ENCODE measurements at places on chromosomes 5 and 9.

GRCh38 chr5:91474201-91474600 lies 91.1 kb upstream of the ARRDC3 start:
- peak; percentile 39 for DNase-seq

DNA sequence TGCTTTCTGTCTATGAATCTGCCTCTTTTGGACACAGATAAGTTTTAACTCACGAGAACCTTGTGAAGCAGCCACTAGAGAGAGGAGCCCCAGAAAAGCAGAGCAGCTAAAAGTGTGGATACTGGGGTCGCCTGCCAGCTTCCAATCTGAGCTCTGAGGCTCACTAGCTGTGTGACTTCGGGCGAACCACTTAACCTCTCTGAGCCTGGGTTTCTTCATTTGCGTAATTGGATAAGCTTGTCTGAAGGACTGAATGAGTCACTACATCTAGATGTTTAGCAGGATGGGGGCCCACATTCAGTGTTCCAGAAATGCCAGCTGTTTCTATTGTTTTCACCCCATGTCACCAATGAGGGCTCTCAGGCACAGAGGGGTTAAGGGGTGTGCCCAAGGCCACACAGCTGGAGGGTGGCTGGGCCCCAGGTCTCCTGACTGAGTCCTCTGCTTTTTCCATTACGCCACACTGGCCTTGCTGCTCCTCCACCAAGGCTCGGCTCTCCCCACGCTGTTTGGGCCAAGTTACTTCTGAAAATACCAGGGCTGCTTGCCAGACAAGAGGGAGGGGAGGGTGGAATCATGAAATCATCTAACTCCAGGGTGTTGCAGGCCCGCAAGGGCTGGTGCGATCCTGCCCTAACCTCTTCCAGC lies 36.2 kb downstream of the SH3PXD2B start:
- DNase-seq, result peak; percentile 99

- DNase-seq, result no peak
Measured at GRCh38 chr5:141869040-141869439, 9.2 kb downstream of the PCDH1 start.

DNA sequence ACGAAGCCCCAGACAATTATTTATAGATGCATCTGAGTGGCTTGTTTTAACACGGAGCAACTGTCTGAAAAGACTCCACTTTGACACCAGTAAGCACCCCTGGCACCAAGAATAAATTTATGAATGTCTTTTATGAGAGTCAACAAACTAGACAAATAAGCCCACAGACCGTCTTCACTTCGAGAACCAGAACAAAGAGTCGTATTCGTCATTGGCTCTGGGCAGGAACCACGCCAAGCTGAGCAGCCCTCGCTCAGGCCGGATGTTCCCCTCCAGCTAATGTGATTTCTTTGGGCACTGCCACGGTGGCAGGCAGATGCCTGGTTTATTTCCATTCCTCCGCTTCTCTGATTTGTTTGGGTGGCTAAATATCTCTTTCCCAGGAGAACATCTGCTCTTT lies 91.9 kb upstream of the STC2 start:
- no peak for DNase-seq

GRCh38 chr5:77140350-77140749 lies 53.3 kb upstream of the ZBED3 start:
- DNase-seq, result no peak

DNA sequence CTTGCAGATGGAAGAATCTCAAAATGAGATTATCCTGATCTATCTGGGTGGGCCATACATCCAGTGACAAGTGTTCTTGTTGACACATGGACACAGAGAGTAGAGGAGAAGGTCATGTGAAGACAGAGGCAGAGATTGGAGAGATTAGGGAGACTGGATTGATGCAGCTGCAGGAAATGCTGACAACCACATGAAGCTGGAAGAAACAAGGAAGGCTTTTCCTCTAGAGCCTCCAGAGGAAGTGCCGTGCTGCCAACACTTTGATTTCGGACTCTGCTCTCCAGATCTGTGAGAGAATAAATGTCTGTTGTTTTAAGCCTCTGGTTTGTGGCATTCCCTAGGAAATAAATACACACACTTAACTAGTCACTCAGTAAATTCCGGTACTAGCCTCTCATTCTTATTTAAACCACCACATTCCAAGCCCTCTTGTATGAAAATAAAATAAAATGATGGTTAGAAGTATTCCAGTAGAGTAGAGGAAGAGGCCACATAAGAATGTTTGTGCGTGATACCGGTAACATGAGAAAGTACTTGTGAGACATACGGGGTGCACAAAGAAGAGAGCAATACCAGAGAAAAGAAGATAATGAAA lies 110.9 kb upstream of the DMAC1 start:
- no peak for DNase-seq
